IMR-90 (cell line): ENCODE measurements at places on chromosomes 6 and 20.

DNA sequence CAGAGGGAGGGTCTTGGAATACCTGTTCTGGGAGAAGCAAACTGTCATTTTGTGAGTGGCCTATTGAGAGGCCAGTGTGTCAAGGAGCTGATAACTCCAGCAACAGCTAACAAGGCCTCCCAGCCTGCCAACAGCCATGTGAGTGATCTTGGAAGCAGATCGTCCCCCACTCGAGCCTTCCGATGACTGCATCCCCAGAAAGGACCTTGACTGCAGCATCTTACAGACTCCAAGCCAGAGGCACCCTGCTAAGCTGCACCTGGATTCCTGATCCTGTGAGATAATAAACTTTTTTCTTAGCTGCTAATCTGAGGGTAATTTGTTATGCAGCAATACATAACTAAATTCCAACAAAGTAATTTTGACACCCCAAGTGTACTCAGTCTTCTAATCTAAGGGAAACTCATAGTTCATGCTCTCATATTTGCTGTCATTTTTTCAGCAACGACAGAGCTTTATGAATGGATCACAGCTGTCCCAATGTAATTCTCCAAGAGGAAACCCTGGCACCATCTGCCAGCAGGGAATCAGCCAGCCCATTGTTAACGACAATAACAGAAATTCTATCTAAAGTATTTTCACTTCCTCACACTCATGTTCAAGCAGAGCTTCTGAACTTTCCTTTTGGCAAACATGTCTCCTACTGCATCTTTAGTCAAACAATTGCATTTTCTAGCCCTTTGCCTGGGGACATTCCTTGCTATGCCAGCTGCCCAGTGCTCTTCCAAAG, 470.2 kb upstream of the BTBD3 start:
- no peak for DNase-seq

- no peak for DNase-seq
Measured at GRCh38 chr6:143215363-143215762, 154.7 kb downstream of the AIG1 start.

GRCh38 chr6:114216789-114217467, 125.9 kb downstream of the HS3ST5 start:
- no peak for DNase-seq

DNA sequence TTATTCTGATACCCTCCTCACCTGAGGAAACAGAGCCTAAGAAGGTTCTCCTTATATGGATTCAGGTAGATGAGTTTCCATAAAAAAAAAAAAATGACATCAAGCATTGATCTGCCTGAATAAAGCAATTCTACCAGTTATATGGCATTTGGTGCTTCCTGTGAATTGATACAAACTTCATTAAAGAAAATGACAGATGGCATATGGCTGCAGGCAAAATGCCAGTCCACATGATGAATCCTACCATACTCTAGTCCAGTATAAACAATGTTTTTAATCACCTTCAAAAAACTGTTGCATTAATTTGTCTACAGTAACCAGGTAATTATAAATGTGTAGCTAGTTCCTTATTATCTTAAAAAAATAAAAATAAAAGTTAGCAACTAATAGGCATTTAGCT, 559.2 kb upstream of the FLRT3 start:
- no peak for DNase-seq

GRCh38 chr6:128432394-128432793, 88.0 kb downstream of the PTPRK start:
- peak; percentile 74 for DNase-seq

GRCh38 chr20:53866794-53867740, 203.3 kb downstream of the BCAS1 start:
- no peak for DNase-seq

- DNase-seq: peak; percentile 43
Measured at GRCh38 chr6:15623276-15624116, 39.3 kb downstream of the DTNBP1 start.

- peak; percentile 77 for DNase-seq
Measured at GRCh38 chr6:27505209-27506027, 32.5 kb upstream of the ZNF184 start.

DNA sequence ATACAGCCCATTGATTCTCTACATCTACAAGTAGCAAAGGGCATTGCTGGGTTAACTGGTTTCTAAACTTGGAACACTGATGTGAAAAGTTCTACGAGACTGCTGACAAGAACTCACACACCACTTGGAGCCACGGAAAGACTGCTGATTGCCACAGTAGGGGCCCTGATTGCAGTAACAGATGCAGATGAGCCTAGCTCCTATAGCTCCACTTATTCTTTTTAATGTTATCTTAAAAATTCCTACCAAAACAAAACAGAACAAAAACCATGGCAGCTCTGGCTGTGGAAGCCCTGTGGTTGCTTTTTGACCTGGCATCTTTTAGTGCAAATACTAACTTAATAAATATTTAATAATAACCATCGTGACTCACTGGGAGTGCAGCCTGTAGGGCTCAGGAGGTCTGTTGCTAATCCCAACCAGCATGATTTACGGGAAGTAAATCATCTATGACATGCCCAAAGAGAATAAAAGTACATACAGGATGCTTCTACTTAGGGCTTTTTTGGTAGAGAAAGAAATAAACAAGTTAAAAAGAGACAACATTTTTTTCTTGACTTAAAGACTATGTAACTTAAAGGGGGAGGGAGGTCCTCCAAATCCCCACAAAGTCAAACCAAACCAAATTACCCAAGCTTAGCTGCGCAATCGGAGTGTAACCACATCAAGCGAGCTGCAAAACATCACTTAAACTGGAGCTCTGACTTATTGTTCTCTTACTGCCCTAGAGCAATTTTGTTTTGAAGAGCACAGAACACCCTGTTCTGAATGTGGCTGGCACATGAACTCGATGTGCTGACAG, 87.2 kb downstream of the FKBP5 start:
- DNase-seq: peak; percentile 93

DNA sequence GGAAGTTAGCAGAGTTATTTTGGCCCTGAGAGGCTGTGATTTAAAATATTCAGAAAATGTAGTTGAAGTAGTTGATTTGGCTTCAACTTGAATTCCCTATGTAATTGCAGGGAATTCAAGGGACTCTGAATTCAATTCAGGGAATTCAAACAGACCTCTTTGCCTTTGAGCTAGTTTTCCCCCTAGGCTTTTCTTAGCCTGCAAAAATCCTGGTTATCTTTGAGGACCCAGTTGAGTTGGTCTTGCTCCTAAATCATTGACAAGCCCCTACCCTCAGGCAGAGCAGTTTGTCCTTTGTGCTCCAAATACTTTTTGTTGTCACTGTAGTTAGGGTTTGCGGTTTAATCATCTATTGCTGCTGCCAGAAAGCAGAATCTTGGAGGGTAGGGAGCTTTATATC, 20.4 kb downstream of the GCNT2 start:
- DNase-seq: no peak

DNA sequence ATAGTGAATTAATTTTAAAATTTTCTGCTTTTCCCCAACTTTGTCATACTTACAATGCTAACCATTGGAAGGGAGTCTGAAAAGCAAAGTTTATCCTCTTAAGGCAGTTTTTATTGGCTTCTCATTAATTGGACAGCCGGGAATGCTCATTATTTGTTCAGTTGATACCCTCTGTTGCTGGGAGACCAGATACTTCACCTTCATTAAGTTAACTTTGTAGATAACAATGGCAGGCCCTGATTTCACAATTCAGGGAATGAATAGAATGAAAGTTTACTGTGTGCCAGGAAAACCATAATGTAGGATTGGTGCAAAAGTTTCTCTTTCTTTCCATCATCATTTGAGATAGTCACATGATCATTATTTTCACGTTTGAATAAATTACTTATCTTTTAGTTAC, 49.0 kb downstream of the COL19A1 start:
- no peak for DNase-seq

GRCh38 chr6:2859185-2859700, 17.6 kb upstream of the SERPINB1 start:
- no peak for DNase-seq

- no peak for DNase-seq
Measured at GRCh38 chr6:39847221-39847620, 55.0 kb downstream of the DAAM2 start.

- DNase-seq: peak; percentile 10
Measured at GRCh38 chr6:136927292-136927691, 5.2 kb downstream of the SLC35D3 start.

- peak; percentile 24 for DNase-seq
Measured at GRCh38 chr6:97669191-97670031, 386.4 kb upstream of the MMS22L start.

- DNase-seq: no peak
Measured at GRCh38 chr6:90514496-90514895, 72.4 kb downstream of the MAP3K7 start.

DNA sequence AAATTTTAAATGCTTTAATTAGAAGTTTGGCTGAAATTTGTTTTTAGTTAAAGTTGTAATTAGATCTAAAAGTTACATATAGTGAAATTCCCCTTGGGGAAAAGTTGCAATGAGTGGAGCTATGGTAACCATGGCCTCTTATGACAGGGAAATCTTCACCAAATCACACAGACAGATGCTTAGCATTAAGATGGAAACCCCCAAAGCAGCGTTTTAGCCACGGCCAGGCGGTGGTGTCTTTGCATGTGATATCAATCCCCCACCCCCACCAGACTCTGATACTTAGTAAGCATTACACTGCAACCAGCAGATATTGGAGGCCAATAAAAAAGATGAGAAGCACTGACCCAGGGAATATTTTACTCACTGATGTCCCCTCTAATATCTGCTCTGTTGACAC, 75.7 kb downstream of the REPS1 start:
- DNase-seq: no peak

GRCh38 chr6:53961679-53962370, 149.4 kb upstream of the MLIP start:
- DNase-seq: peak; percentile 19

DNA sequence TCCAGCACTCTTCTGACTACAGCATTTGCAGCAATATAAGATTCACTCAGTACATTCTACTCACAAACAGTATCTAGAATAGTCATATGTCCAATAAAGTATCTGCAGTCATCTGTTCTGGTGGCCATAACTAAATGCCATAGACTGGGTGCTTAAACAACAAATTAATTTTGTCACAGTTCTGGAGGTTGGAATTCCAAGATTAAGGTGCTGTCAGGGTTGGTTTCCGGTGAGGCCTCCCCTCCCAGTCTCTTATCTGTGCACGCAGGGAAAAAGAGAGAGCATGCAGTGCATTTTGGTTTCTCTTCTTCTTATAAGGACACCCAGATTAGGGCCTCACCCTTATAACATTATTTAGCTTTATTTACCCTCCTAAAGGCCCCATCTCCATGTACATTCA, 21.3 kb upstream of the NUS1 start:
- no peak for DNase-seq

- DNase-seq: no peak
Measured at GRCh38 chr20:13784271-13784892, 337 bp downstream of the ESF1 start.

GRCh38 chr6:49118478-49118877, 344.6 kb downstream of the MMUT start:
- DNase-seq: no peak

- no peak for DNase-seq
Measured at GRCh38 chr6:321536-322258, 29.4 kb downstream of the DUSP22 start.

GRCh38 chr6:84350397-84350796, 123.0 kb upstream of the CEP162 start:
- no peak for DNase-seq

- DNase-seq: peak; percentile 84
Measured at GRCh38 chr6:144957236-144957937, 672.3 kb downstream of the UTRN start.

GRCh38 chr6:17962436-17963031, 24.9 kb downstream of the KIF13A start:
- peak; percentile 96 for DNase-seq

GRCh38 chr6:57123111-57123510, 33.1 kb downstream of the ZNF451 start:
- no peak for DNase-seq

- peak; percentile 15 for DNase-seq
Measured at GRCh38 chr6:4179960-4180651, 44.7 kb upstream of the ECI2 start.

DNA sequence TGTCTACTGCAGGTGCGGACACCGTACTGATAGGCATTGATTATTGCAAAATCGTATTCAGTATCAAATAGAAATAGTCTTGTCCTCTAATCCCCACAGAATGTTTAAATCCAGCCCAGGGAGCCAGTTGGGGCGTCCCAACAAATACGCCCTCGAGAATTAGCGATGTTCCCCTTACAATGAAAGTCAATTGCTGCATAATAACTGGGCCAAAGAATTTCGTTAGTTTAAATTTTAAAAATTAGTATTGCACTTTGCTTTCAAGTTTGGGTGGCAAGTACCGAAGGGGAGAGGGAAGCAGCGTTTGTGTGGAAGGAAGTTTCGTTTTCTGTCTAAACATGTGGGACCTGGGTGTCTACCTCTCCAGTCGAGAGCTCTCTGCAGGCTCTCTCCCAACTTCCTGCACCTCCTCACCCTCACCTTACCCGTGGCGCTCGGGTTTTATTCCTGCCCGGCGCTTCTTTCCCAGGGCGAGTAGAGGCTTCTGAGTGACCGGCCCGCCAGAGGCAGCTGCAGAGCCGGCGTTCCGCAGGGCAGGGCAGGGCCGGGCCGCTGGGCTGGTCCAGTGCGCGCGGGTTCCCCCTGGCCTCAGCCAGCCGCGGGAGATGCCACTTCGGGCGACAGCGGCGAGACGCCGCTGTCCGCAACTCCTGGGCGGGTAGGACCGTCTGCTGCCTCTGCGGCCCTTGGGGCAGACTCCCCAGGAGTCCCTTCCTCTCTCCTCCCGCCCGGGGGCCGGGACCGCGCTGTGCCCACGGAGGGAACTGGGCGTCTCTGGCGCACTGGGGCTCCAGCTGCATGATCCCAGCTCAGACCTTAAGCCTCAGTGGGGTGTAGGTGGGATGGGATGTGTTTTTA, 862 bp upstream of the TFAP2C start:
- no peak for DNase-seq

- no peak for DNase-seq
Measured at GRCh38 chr6:21802175-21802822, 208.7 kb downstream of the SOX4 start.

- DNase-seq: peak; percentile 94
Measured at GRCh38 chr6:135722679-135723078, 128.8 kb upstream of the PDE7B start.

- DNase-seq: no peak
Measured at GRCh38 chr20:40607927-40608326, 81.1 kb downstream of the MAFB start.

GRCh38 chr6:90403489-90404381, 107.1 kb upstream of the BACH2 start:
- peak; percentile 90 for DNase-seq

- DNase-seq: no peak
Measured at GRCh38 chr6:157721426-157721825, 101.6 kb upstream of the SNX9 start.

DNA sequence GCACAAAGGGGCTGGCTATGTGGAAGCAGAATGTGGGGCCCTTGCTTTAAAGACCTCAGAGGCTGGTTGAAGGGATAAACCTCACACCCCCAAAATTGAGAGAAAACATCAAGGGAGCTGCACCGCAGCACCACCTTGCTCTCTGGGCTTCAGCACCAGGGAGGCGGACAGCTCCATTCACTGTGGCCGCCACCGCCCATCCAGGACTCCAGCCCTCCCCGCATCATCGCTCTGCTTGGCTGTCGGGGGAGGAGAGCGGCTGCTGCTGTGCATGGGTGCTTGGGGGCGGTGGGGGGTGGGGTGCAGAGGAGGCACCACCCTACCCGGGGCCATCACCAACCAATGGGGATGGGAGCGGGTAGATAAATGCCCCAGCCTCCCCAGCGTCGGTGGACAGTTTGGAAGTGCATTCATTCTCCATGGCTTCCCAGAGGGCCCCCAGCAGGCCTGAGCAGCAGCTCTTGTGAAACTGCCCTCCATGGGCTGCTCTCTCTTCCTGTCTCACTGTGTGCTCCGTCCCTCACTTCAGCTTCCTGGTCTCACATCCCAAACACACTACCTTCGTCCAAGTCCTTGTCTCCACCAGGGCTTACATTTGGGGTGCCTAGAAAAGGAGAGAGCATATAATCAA, 75.7 kb upstream of the BHLHE23 start:
- DNase-seq: peak; percentile 11
